ENCODE measurements at places on chromosomes 11 and 22.

GRCh38 chr22:31970490-31971444, 26.4 kb downstream of the YWHAH start:
- peak; percentile 70 for DNase-seq

GRCh38 chr11:64095949-64096348, 60.2 kb downstream of the FLRT1 start:
- DNase-seq = peak; percentile 36

GRCh38 chr11:67662835-67663531, 11.4 kb downstream of the ALDH3B2 start:
- no peak for DNase-seq

DNA sequence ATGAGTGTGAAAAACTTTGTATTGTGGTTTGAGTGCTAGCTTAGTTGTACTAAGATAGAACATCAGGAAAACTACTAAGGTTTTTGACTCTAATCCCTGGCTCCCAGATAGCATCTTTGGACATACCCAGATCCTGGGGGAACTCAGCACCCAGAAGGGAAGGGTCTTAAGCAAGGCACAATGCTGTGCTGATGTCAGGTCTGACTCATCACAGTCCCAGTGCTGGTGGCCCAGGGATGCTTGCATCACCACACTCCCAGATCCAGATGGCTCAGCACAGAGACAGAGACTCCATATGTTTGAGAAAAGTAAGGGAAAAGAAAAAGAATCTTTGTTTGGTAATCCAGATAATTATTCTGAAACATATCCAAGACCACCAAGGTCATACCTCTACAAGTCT, 18.3 kb upstream of the OR56A3 start:
- DNase-seq = no peak

GRCh38 chr11:74330075-74330858, 18.8 kb upstream of the P4HA3 start:
- no peak for DNase-seq

All from SHP77 (cell line).